Smooth muscle cell of trachea (primary cell): ENCODE measurements at places on chromosomes 3 and 15. TPM values are rescaled to one million over a fixed set of nuclear protein-coding genes. Genes with fewer than 3 reads are reported as not detected.

EXD1 gene
- under 0.01 TPM in 1 of 2 replicates, not detected in the other for total RNA-seq

SH2D7 gene
- total RNA-seq = under 0.01 TPM in 1 of 2 replicates, not detected in the other

MNS1 gene
- 1.2 and 3.9 TPM in 2 replicates for total RNA-seq

GRAMD2A gene
- 0.15 and 0.33 TPM in 2 replicates for total RNA-seq

ZIC4 gene
- not detected in 2 replicates for total RNA-seq

CFAP100 gene
- total RNA-seq = not detected in 2 replicates

DNAJA4 gene
- total RNA-seq = 3.1 and 3.6 TPM in 2 replicates

PSTPIP1 gene
- 0.17 and 0.73 TPM in 2 replicates for total RNA-seq

DLL4 gene
- total RNA-seq = 0.17 and 0.73 TPM in 2 replicates

ARNT2 gene
- 4.7 and 13.6 TPM in 2 replicates for total RNA-seq

GRIP2 gene
- 0.15 and 0.17 TPM in 2 replicates for total RNA-seq

ACP3 gene
- 0.99 and 4.5 TPM in 2 replicates for total RNA-seq

PATL2 gene
- total RNA-seq = 1.2 and 1.3 TPM in 2 replicates

OR5H2 gene
- total RNA-seq = not detected in 2 replicates

NFKBIZ gene
- total RNA-seq = 20.9 and 23.5 TPM in 2 replicates

FHIT gene
- total RNA-seq = 0.73 and 2.5 TPM in 2 replicates

GOLGA6A gene
- total RNA-seq = not detected in 2 replicates

SLC22A13 gene
- total RNA-seq = 0.73 and 1.2 TPM in 2 replicates

ENTPD3 gene
- total RNA-seq = 0.17 TPM in 1 of 2 replicates, not detected in the other

STAC gene
- 2.5 and 3.6 TPM in 2 replicates for total RNA-seq

TOPBP1 gene
- 18.0 and 39.4 TPM in 2 replicates for total RNA-seq

MESP2 gene
- 0.58 and 1.3 TPM in 2 replicates for total RNA-seq

PLA2G4F gene
- total RNA-seq = under 0.01 TPM in 1 of 2 replicates, not detected in the other

LARP6 gene
- total RNA-seq = 69.6 and 110 TPM in 2 replicates

YEATS2 gene
- 24.7 and 44.2 TPM in 2 replicates for total RNA-seq

REC114 gene
- total RNA-seq = not detected in 2 replicates

ACTRT3 gene
- total RNA-seq = 4.8 and 5.4 TPM in 2 replicates

P2RY1 gene
- 4.0 and 4.1 TPM in 2 replicates for total RNA-seq

DAPK2 gene
- 1.7 and 2.0 TPM in 2 replicates for total RNA-seq

CYP8B1 gene
- not detected in 2 replicates for total RNA-seq

FANCI gene
- 10.6 and 53.4 TPM in 2 replicates for total RNA-seq

FBXO22 gene
- 46.4 and 77.6 TPM in 2 replicates for total RNA-seq

RAMAC gene
- total RNA-seq = 28.8 and 35.6 TPM in 2 replicates

CSPG4 gene
- 130 and 133 TPM in 2 replicates for total RNA-seq

SEC22A gene
- 51.3 and 67.2 TPM in 2 replicates for total RNA-seq

BCHE gene
- 5.8 and 11.1 TPM in 2 replicates for total RNA-seq

TASOR gene
- 66.0 and 97.2 TPM in 2 replicates for total RNA-seq

DAZL gene
- total RNA-seq = not detected in 2 replicates

CACNA2D3 gene
- total RNA-seq = under 0.01 and 0.15 TPM in 2 replicates

HCN4 gene
- under 0.01 TPM in 1 of 2 replicates, not detected in the other for total RNA-seq

CCR8 gene
- not detected in 2 replicates for total RNA-seq

SOX14 gene
- total RNA-seq = not detected in 2 replicates

INSYN1 gene
- total RNA-seq = 0.73 and 1.5 TPM in 2 replicates

ARRDC4 gene
- total RNA-seq = 9.2 and 16.9 TPM in 2 replicates

GNAT1 gene
- total RNA-seq = not detected in 2 replicates

SNX33 gene
- 21.4 and 37.2 TPM in 2 replicates for total RNA-seq

SNTN gene
- not detected in 2 replicates for total RNA-seq

IL17RE gene
- 1.5 and 2.8 TPM in 2 replicates for total RNA-seq

CFAP92 gene
- total RNA-seq = 0.17 TPM in 1 of 2 replicates, not detected in the other

MINAR1 gene
- total RNA-seq = 0.44 and 0.83 TPM in 2 replicates

NMNAT3 gene
- total RNA-seq = 0.73 and 0.83 TPM in 2 replicates

LRRN1 gene
- under 0.01 TPM in 2 replicates for total RNA-seq

OIP5 gene
- 1.5 and 10.0 TPM in 2 replicates for total RNA-seq

CCDC39 gene
- total RNA-seq = 0.15 and 0.17 TPM in 2 replicates

GUCA1C gene
- not detected in 2 replicates for total RNA-seq

GHRL gene
- total RNA-seq = 0.29 TPM in 1 of 2 replicates, not detected in the other

SERPINI2 gene
- total RNA-seq = not detected in 2 replicates

FSTL1 gene
- 752 and 963 TPM in 2 replicates for total RNA-seq
